ENCODE measurements at places on chromosomes 13 and 19.
A peak's percentile ranks its signal among the peaks of the same experiment; 100 is the strongest.

DNA sequence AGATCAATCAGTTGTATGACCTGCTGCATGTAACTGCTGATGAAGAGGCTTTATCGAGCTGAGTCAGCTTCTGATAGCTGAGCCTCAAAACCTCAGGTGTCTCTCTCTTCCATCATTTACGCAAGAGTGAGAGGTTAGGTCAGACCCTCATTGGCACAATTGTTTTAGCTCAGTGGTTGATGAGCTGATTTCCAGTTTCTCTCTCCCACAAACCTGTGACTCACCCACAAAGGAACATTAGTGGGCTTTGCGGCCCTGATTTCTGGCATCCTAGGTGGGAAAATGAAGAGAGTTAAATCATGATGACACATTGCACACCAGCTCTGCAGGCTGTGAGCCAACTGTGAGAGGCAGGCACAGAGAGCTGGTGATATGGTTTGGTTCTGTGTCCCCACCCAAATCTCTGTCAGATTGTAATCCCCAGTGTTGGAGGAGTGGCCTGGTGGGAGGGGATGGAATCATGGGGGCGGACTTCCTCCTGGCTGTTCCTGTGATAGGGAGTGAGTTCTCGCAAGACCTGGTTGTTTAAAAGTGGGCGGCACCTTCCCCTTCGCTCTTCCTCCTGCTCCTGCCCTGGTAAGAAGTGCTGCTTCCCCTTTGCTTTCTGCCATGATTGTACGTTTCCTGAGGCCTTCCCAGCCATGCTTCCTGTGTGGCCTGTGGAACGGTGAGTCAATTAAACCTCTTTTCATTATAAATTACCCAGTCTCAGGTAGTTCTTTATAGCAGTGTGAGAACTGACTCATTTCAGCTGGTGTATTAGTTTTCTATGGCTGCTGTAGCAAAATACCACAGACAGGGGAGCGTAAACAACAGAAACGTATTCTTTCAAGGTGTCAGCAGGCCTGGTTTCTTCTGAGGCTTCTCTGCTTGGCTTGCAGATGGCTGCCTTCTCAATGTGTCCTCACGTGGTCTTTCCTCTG, 33.5 kb upstream of the TMTC4 start:
- DNase-seq = no peak

DNA sequence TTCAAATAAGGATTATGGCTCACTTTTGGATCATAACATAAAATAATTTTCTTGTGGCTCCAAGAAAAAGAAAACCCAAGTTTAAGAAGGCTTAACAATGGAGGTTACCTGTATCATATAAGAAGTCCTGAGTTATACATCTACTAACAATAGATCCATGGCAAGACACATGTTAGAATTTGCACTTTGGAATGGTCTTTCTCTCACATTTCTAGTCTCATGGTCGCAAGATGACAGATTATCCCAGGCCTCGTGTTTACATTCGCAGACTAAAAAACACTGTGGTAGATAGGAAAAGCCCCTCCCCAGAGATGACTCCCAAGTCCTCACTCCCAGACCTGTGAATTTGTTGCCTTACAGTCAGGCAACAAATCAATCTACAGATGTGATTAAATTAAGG, 746.2 kb upstream of the GPC6 start:
- no peak for DNase-seq

DNA sequence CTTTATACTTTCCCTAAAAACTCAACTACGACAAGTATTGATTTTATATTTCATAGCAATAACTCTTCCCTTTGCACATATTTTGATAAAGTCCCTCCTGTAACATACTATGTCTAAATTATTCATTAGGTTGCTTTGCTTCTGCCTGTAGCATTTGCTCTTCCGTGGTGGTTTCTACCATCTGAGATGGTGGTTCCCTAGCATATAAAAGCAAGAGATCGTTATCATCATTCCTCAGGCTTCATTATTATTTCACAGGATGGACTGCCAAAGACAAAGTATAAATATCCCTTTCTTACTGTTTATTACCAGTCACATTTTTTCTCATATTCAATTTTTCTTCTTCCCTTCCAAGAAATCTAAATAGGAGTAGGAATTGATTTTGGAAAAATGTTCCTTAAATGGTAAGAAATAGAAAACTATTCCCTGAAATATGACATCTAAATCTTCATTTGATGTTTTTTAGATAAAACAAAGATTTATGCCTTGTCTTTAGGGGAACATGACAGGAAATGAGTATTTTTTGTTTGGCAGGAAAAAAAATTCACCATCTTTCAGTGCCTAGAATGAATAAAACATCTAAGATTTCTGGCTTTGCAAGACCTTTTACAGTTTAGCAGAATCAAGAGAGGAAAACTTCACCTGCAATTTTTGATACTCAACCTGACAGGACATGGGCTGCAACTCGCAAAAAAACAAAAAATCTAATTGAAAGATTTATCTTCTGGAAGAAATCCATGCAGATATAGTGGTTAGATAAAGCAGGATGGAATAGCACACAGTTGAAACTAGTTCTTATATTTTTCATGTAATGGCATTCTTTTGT, 340.0 kb downstream of the SPRY2 start:
- peak; percentile 65 for DNase-seq

- DNase-seq = no peak
These were observed 1.6 kb upstream of the MLNR start for GRCh38 chr13:49218493-49219051.

GRCh38 chr13:34164582-34164981, 346.6 kb downstream of the RFC3 start:
- no peak for DNase-seq

- no peak for DNase-seq
These were observed 10.9 kb upstream of the SHD start for GRCh38 chr19:4267901-4268815.

GRCh38 chr19:16041299-16041990, 34.9 kb upstream of the TPM4 start:
- DNase-seq = peak; percentile 83

- no peak for DNase-seq
These were observed 4.2 kb upstream of the CERS4 start for GRCh38 chr19:8204961-8205360.
